CD4-positive, alpha-beta T cell treated with Interleukin-17A for 4 hours (primary cell): ENCODE measurements at places on chromosomes 4 and X.

GRCh38 chr4:153988492-153989363, 199.8 kb upstream of the SFRP2 start:
- DNase-seq, result no peak

DNA sequence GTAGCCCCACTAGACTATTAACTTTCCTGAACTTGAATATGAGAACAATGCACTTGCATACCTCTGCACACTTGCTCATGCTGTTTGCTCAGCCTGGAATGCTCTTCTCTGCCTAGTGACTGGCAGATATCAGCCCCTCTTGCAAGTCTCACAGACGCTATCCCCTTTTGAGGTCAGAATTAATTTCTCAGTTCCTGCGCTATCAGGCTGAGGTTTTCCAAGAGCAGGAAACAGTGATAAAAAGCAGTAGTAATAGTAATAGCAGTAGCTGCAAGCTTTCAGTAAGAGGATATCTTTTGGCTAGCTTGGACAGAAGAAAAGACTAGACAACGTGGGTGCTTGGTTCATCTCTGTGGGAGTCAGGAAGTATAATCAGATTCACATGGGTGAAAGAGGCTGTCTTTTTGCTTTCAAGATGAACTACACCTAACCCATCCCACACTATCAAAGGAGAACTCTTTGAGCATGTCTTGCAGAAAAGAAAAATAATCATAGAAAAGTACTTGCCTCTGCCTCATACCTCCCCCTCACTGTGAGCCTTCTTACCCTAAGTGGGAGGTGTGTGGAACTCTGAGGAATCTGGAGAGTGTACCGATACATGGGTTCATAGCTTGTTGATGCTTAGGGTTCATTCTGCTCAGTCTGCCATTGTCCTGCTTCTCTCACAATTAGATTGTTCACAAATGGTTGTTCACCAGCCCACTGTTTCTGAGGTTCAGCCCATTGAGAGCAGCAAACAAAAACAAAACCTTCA, 11.3 kb upstream of the DRP2 start:
- DNase-seq, result no peak

DNA sequence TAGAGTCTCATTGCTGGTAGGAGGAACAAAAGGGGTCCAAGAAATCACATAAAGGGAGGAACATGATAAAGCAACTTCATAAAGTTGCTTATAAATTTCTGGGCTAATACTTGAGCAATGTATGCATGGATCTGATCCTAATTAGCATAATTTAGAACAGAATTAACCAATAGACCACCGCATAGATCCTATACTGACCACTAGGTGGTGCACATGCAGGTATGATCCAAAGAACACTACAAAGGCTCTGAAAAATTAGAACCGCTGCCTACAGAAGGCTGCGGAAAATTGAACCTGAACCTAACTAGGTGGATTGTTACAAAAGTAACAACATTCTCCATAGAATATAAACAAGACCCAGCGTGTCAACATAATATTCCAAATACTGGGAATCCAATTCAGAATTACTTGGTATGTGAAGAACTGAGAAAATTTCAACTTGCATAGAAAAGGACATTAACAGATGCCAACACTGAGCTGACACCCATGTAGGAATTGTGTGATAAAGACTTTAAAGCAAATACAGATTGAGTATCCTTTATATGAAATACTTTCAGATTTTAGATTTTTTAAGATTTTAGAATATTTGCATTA, 23.3 kb downstream of the BRCC3 start:
- peak; percentile 42 for DNase-seq

DNA sequence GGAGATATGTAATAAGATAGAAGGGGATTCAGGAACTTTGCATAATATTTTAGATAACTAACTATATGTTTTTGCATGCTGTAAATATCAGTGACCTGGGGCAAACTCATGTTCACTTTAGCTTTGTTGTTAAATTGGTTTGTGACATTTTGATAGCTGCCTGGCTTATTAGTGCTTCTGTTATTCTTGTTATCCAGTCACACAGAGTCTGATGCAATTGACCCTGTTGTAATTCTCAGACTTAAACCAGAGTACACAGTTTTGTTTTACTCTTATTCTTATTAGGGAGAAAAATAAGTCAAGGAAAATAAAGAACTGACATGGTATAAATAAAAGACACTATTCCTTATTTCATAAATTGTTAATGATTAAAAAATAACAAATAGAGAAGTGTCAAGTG, 516.7 kb upstream of the SLIT2 start:
- DNase-seq, result no peak

DNA sequence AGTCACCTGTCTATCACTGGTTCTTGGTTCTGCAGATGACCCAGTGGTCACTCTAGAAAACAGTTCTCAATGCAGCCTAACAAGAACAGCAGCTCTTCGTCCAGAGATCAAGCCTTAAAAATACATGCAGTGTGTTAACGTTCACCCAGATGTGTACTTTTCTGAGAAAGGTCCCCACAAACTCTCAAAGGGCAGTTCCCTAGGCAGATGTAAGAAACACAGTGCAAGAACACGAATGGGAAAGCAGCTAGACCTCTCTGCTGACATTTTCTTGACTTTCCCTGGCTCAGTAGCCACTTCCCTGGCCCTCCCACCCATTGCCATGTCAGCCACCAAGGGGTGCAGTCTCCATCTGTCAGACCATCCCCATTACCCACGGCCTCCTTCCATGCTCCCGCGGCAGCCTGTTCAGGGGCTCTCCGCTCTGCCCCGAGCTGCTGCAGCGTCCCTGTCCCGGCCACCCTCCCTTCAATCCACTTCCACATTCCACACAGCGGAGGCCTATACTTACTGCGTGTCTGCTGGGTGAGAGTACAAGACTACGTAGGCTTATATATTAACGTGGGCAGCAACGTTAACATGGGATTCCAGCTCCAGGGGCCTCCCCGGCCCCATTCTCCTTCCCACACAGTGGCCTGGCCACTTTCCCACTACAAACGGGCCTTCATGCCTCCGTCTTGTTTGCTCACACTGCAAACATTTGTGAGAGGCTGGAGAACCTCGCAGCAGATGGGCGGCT, 34.3 kb downstream of the IRF2 start:
- DNase-seq, result no peak

DNA sequence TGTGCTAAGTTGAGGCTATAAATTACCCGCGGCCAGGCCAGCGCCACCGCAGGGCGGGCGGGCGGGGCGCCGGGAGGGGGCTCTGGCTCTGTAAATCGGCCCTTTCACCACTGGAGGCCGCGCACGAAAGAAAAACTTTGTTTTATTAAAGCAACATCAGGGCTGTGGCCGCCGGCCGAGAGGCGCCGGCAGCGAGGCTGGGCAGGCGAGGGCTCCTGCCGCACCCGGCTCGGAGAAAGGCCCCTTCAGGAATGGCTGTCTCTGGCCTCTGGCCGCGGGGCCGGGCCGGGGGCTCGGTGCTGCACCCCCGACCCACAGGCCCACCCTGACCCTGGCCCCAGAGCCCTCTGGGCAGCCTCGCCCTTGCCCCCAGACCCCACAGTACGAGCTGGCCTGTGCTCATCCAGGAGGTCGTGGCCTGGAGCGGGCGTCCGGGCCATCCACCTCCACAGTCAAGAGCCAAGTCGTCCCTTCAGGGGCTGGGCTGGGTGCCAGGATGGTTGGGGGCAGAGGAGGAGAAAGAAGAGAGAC, 29.5 kb upstream of the FGFR3 start:
- no peak for DNase-seq

DNA sequence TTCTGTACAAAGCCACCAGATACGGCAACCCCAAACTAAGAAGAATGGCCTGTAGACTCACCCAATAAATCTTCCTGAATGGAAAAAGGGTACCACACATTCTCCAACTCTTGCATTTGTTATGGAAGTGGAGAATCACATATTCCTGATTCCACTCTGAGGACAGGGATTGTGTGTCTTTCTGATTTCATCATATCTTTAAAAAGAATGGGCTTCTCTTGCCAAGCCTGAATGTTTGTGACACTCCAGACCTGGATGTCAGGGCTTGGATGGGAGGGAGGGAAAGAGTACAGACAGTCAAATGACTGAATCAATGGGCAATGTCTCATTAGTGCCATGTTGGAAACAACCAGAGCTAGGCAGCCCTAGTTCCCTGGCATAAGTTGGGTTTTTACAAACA, 77.4 kb downstream of the PLAC1 start:
- no peak for DNase-seq

DNA sequence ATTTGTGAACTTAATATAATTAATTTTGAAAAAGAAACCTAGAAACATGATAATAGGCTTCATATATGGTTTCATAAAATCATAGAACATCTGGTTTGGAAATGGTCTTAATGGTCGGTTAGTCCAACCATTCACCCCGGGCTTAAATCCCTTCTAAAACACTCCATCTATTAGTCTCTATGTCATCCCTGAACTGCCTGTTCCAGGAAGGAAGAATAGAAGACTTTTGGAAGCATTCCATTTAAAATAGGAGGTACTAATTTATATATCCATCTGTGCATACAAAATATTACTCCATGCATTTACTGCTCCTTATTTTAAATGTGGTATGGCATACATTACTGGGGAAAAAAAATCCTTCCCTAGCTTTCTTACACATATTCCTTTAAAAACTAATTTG, 262.2 kb upstream of the DDX53 start:
- DNase-seq, result no peak

DNA sequence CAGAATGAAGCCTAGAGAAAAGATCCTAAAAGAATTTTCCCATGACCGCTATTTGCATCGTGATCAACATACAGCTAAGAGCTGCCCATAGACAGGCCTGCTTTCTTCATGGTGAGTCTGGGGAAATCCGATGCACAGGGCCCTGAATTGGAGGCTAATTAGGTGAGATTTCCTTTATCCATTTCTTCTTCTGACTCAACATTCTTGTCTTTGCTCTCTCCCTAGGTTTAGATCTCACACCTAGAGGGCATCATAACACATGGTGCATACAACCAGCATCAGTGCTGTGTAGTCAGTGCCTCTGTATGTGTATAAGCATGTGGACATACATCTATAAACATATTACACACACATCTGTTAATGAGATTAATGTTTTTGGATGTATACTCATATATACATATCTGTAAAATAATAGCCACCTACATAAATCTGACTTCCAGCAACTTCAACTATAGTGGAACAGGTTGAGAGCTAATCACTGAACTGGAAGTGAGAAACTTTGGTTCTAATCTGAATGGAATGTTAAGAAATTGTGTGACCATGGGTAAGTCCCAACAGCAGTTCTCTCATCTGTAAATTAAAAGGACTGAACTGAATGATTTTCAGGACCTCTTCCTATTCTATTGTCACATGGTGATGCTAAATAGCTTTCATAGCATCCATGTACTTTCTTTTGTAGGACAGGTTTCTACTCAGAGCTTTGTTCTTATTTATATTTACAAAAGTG, 17.5 kb downstream of the GATB start:
- no peak for DNase-seq

DNA sequence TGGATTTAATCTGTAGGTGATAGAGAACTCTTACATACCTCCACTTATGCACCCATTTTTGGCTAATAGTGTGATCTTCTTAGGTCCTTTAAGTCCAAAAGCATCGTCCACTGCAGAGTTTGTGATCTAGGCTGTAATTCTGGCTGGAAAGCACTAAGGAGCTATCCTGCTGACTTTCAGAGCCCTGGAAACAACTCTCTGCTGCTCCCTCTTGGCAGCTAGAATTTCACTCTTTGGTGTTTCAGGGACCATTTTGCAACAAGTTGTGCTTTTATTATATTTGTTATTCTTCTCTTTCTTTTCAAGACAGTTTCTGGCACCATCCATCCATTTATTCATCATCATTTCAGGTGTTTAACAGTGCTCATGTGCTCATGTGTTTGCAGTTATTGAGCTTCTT, 130.0 kb downstream of the RBM46 start:
- DNase-seq, result no peak

DNA sequence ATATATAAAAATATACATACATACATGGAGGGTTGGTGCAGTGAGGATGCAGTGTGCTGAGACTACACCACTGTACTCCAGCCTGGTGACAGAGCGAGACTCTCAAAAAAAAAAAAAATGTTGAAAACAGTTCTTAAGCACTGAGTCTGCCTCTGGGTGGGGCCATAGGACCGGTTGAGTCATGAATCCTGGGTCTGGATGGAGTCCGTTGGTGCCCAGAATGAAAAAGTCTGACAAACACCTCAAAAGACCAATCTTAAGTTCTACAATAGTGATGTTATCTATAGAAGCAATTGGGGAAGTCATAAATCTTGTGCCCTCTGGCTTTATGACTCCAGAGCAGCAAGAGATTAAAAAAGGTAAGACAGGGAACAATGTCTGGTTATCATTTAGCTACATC, 70.4 kb downstream of the FGFBP1 start:
- no peak for DNase-seq

GRCh38 chrX:46860557-46860956, 23.7 kb downstream of the RP2 start:
- no peak for DNase-seq

- no peak for DNase-seq
These were observed 574 bp upstream of the CFAP97 start for GRCh38 chr4:185204238-185204910.

DNA sequence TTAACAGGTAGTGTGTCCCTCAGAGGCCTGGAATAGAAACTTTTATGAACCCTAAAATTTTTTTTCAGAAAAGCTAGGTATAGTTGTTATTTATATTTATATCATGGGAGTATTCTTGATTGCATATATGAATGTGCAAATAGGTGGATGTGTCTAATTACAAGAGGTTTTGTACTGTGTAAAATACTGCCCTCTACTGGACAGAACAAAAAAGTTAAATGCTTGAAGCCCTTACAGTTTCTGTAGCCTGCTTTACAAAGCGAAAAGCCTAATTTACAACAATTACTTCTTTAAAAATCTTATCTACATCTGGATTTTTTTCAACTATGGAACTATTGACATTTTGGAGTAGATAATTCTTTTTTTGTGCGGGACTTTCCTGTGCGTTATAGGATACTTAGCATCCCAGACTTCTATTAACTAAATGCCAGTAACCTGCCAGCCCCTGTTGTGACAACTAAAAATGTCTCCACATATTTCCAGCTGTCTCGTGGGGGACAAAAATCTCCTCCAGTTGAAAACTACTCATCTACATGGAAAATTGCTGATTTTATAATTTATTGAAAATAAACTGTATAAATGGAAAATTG, 35.1 kb downstream of the ENPEP start:
- no peak for DNase-seq

DNA sequence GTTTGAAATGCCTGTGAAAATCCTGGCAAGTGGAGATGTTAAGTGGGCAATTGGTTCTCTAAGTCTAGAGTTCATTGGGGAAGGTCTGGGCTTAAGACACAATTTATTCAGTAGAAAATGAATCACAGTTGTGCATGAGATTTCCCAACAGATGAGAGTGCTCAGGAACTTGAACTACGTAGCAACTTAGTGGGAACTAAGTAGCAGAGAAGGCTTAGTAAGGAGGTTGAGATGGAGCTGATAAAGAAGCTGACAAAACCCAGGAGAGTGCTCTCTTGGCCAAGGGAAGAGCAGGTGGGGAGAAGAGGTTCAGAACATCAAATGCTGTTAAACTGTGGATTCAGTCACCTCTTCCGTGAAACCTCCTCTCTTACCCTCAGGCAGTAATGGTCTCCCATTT, 33.0 kb downstream of the AFF1 start:
- DNase-seq, result no peak

GRCh38 chr4:17055788-17056187, 157.3 kb upstream of the LDB2 start:
- DNase-seq, result no peak
